ENCODE measurements at places on chromosomes 3 and 15. TPM values are rescaled to one million over a fixed set of nuclear protein-coding genes. Genes with fewer than 3 reads are reported as not detected.

The PIGZ gene
- 0.47 TPM for total RNA-seq

The SLC9C1 gene
- not detected for total RNA-seq

The FOXB1 gene
- 4.0 TPM for total RNA-seq

DNA sequence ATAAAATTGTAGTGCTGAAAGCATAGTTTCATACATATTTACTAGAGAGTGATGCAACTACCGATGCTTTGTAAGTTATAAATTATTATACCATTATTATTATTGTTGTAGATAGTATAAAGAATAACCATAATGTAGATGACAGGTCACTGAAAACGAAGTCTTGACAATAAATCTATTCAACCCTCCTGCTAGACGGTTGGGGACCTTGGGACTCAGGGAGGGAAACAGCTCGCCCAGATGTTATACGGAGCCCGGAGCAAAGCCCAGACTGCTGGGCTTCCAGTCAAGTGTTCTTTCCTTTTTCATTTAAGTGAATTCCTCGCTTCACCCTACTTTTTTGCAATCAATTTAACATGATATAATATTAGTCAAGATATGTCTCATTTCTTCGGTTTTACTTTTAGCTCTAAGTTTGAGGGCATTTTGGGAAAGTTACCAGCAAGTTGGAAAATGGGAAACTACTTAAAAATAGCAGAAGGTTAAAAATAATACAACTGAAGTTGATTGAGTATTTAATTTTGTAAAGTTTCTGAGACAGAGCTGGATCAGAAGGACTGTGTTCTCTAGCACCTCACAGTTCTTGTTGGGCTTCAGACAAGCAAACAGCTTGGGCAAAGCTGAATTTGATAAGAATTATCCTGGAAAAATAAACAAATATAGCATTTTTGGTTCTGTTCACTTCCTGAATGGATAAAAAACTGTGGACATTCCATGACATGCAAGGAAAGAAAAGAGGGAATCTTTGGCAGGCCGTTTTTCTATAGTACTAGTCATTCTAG lies 173.4 kb upstream of the TP63 start:
- DNase-seq, result no peak

DNA sequence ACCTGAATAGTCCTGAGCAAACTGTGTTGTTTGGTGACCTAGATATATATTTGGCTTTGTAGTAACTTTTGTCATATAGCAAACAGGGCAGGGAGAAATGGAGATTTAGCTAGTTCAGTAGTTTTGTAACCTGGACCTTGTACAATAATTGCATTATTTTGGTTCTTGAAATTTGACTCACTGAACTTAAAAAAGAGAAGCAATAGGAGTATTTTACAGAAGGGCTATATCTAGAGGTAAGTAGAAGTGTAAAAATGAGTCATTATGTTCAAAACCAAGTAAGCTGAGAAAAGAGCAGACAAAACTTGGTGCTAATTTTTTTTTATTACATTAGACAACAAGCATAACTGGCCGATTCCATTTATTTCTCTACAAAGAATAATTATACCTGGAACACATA lies 505.4 kb downstream of the ZIC1 start:
- no peak for DNase-seq

DNA sequence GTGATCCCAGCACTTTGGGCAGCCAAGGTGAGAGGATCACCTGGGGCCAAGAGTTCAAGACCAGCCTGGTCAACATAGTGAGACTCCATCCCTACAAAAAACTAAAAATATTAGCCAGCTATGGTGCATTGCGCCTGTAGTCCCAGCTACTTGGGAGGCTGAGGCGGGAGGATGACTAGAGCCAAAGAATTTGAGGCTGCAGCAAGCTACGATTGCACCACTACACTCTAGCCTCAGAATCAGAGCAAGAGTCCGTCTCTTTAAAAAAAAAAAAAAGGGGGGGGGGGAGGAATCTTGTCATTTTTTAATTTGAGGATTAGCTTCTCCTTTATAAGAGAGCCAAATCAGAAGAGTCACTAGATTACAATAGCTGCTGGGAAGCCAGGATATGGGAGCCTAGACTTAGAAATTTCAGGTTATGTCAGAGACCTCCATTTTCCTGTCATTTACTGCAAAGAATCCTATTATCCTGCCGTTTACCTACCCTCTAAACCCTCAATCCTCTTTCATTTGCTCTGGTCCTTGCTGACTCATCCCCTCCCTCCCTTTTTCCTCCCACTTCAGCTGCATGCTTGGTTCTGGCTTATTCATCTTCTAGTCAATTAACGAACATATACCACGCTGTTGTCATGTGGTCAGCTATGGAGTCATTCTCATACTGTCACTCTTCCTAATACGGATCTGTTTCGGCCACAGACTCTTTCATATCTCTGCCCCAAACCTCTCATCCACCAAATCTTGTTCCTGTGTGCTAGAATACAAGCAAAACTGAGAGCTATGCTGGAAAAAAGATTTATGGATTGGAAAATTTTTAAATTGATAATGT lies 83.8 kb upstream of the PPIB start:
- peak; percentile 64 for DNase-seq

GRCh38 chr3:159266779-159267178 lies 464.9 kb downstream of the MFSD1 start:
- no peak for DNase-seq

GRCh38 chr3:127349501-127350171 lies 61.8 kb upstream of the PRR20G start:
- no peak for DNase-seq

DNA sequence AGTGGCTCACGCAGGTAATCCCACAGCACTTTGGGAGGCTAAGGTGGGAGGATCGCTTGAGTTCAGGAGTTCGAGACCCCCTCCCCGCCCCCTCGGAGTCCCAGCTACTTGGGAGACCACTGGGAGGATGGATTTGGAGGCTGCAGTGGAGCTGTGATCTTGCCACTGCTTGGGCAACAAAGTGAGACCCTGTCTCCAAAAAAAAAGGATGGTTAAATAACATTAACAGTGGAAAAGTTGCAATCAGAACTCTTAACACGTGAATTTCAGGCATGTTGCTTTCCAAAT lies 1.4 kb upstream of the TMEM87A start:
- DNase-seq, result no peak

- no peak for DNase-seq
Observed at GRCh38 chr3:141507392-141508066, 20.7 kb downstream of the RASA2 start.

GRCh38 chr3:146019508-146019907 lies 141.5 kb downstream of the PLOD2 start:
- DNase-seq, result no peak

GRCh38 chr3:110667216-110667615 lies 404.4 kb upstream of the NECTIN3 start:
- no peak for DNase-seq

DNA sequence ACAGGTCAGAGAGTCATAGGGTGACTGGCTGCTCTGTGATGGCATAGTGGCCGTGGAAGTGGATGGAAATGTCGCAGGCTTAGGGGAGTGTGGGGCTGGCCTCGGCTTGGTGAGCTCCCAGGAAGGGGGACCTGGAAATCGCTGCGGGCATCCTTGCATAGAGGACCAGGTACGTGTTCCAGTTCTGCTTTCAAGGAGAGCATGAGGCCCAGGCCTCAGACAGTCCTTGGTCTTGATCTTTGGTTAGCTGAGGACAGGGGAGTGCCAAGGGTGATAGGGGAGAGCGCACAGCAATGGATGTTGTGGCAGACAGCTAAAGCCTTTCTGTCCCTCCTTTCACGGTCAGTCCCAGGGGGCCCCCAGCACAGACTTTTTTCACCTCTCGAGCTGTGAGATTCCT lies 110.5 kb downstream of the SNRPN start:
- no peak for DNase-seq

DNA sequence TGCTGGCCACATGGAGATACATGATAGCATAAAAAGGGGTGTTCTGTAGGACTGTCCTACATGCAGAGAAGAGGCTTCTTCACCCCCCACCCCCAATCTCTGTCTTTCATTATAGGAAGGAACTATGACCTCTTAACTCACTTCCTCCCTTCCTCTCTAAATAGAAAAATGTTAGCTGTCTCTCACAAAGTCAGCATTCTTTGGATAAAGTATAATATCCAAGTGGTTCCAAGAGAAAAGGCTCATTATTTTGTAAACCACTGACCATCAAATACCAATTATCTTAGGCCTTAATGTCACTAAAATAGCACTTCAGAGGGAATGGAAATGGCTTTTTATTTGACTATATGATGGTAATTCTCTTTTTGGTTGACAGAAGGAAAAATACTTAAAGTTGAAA lies 95.3 kb upstream of the SLC2A2 start:
- DNase-seq, result no peak

DNA sequence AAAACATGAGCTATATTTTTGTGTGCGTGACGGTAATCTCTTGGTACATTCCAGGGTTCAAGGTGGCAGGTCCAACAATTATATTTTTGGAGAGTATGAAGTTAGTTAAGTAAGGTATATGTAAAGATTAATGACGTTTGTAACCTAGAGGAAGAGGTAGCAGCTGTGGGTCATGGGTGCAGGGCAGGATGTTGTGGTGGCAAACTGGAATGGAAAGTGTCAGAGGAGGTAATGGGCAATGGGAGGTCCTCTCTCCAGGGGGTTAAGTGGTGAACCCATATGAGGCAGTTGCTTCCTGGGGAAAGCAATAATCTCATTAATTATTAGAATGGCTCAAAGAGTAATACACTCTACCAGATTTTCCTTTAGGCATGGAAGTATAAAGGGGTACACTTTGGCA lies 1.0 kb upstream of the CD200R1L start:
- DNase-seq, result peak; percentile 34

DNA sequence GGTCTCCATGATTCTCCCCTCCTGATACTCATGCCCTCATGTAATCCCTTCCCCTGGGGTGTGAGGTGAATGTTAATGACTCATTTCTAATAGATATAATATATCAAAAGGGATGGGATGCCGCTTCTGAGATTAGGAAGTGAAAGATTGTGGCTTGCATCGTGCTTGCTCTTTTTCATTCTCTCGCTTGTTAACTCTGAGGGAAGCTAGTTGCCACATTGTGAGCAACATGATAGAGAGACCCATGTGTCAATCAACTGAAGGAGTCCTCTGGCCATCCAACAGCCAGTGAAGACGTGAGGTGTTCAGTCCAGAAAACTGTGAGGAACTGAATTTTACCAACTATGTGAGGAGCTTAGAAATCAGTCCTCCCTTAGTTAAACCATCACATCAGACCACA lies 28.9 kb upstream of the DRD3 start:
- DNase-seq, result no peak
